Activated CD4-positive, alpha-beta T cell treated with anti-CD3 and anti-CD28 coated beads, Interleukin-2, amount 50 U/mL, for 48 hours (primary cell): ENCODE measurements at places on chromosomes 1 and 21.

- DNase-seq, result no peak
Measured at GRCh38 chr1:84972377-84972987, 24.4 kb downstream of the MCOLN2 start.

- DNase-seq, result no peak
Measured at GRCh38 chr1:78155121-78155520, 109.4 kb downstream of the GIPC2 start.

DNA sequence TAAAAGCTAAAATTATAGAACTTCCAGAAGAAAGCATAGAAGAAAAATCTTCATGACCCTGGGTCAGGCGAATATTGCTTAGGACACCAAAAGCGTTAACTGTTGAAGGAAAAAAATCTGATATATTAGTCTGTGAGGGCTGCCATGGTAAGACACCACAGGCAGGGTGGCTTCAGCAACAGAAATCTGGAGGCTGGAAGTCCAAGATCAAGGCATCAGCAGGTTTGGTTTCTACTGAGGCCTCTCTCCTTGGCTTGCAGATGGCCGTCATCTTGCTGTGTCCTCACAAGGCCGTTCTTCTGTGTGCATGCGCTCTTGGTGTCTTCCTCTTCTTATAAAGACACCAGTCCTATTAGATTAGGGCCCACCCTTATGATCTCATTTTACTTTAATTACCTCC, 14.5 kb downstream of the IFNLR1 start:
- DNase-seq, result no peak

DNA sequence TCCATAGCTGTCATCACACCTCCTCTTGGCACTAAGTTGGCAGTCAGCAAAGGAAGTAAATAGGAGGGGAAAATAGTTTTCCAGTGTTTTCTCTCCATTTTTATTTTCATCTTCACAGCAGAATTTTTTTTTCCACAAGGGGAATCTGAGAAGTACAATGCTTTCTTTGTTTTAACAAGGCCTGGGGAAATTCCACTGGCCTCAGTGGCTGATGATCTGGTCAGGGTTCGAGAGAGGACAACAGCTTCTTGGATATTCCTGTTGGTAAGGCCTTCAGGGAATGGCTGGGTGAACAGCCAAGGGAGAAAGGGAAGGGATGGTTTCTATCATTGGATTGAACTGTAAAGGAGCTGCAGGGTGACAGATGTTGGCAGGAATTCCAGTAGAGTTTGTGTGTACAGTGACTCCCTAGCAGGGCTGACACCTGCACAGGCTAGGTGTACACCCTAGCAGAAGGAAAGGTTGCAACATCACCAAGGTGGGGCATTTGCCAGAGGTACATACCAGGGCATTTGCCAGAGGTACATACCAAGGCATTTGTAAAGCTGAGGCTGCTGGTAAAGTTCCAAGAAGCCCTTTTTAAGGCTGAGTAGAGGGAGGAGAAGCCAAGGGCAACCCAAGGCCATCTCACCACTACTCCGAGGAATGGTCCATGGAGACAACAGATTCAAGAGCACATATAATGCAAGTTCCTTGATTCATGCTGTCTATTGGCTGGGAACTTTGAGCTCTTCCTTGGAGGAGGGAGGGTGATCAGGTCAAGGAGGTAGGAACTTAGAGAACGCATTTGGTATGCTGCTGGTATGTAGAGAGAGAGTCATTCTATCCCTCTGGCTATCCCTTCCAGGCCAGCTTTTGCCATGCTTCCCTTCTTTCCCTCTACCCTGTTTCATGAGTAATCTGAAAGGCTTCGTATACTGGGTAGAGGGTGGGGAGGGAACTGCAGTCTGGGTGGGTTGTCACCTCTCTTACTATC, 3.1 kb downstream of the GJA5 start:
- DNase-seq, result no peak

DNA sequence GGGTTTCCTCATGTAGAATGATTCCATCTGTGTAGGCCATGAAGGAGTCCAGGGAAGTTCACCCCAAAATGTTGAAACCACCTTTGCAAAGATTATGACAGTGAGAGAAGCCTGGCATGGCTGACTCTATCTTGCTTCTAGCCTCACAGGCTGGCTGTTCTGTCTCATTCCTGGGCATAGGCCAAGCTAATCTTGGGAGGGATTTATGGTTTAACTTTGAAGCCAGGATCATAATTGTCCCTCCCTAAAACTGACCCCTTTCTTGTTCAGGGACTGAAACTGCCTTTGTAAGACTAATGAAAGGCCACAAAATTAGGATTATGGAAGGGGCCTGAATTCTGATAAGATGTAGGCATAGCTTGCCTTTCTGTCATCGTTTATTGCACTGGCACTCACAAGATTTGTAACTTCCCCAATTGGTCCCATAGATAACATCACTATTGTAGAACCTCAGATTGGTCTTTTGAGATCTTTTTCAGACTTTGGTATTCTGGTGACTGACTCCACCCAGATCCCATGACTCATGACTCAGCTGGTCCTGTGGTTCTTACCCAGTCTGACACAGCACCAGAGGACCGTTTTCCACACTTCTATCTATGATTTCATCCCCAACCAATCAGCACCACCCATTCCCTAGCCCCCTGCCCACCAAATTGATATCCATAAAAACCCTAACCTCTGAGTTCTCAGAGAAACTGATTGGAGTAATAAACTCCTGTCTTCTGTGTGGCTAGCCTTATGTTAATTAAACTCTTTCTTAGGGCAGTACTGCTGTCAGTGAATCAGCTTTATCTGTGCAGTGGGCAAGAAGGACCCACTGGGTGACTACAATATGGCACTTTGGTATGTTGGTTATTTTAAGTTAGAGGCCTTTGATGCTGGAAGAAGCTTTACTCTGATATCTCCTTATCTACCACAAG, 13.6 kb upstream of the LAMTOR5 start:
- no peak for DNase-seq

DNA sequence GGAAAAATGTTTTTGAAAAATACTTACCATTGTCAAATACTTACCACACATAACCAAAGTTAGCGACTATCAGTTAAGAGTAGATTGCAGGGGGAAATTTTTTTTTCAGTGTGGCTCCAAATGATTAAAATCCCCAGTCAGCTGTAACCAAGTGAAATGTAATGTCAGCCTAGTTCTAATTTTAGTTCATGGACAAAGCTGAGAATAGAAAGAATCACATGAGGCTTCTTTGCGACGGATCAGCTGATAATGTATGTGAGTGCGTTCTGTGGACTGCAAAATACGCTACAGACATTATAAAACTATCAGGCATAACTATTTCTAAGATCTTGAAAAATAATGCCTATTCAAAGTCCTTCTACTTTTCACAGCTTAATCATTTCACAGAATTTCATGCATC, at the start of gene LRRC39:
Gene LRRC39, minus strand, starts transcription at position 166 of the 400 bp plus-strand sequence. CDS start 9,740 bp downstream, outside the sequence.
- DNase-seq, result no peak

- no peak for DNase-seq
Measured at GRCh38 chr1:118989006-118989815, 1.1 kb upstream of the TBX15 start.

- no peak for DNase-seq
Measured at GRCh38 chr1:110346690-110347089, 7.5 kb downstream of the RBM15 start.

- no peak for DNase-seq
Measured at GRCh38 chr1:220370041-220370700, 97.9 kb upstream of the RAB3GAP2 start.

DNA sequence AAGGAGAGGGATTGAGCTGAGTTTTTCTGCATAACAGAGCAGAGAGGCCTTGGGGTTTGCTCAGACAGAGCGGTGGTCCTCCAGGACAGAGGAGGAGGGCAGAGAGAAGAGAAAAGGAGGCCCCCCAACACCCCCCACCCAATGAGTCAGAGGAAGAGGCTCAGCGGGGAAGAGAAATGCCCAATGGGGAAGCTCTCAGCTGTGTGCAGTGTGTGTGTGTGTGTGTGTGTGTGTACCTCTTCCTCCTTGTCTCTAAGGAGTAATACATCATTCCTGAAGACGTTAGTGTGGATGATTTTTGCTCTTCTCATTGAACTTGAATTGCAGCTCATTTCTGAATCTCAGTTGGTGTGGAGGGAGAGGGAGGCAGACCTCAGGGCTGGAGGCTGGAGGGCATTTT, 8.7 kb downstream of the TMPRSS3 start:
- DNase-seq, result no peak

DNA sequence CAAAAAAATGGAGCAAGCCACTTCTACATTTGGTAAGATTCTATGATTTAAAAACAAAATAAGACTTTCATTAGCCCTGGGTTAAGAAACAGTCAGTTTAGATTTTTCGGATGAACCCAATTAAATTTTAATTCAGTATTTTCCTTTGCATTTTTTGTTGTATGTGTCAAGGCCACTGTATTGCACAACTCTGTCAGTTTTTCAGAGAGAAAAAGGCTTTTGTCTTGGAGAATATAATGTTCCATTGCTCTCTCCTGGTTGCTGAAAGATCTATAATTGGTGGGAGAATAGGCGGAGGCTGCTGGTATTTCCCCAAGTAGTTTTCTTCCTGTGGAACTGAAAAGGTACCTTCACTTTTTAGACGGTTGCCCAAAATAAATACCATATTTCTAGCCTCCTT, 84.6 kb downstream of the NEGR1 start:
- no peak for DNase-seq

GRCh38 chr1:34987018-34987417, 1.9 kb upstream of the TMEM35B start:
- DNase-seq, result no peak

GRCh38 chr1:7648761-7649384, 122.2 kb upstream of the VAMP3 start:
- no peak for DNase-seq

GRCh38 chr1:99658031-99658290, 12.0 kb downstream of the PALMD start:
- DNase-seq, result no peak

- no peak for DNase-seq
Measured at GRCh38 chr21:27033471-27033870, 66.6 kb upstream of the ADAMTS5 start.

- DNase-seq, result no peak
Measured at GRCh38 chr1:40664791-40665190, 691 bp downstream of the RIMS3 start.

- DNase-seq, result no peak
Measured at GRCh38 chr21:37273911-37274690, 7.0 kb upstream of the VPS26C start.

- DNase-seq, result no peak
Measured at GRCh38 chr21:38793926-38794713, 11.6 kb upstream of the ETS2 start.

- DNase-seq, result no peak
Measured at GRCh38 chr1:166272851-166273250, 106.0 kb upstream of the FAM78B start.

- DNase-seq, result no peak
Measured at GRCh38 chr1:228150461-228151179, 890 bp downstream of the GJC2 start.

- no peak for DNase-seq
Measured at GRCh38 chr1:168304865-168305264, 24.2 kb downstream of the TBX19 start.

- DNase-seq, result no peak
Measured at GRCh38 chr1:175818929-175819328, 75.5 kb upstream of the TNR start.

GRCh38 chr21:34698270-34699015, 29.6 kb downstream of the CLIC6 start:
- DNase-seq, result no peak
